Brain pericyte (primary cell): ENCODE measurements at places on chromosomes 7 and 10.

GRCh38 chr7:27121684-27122076, 8.9 kb downstream of the HOXA4 start:
- DNase-seq = no peak

GRCh38 chr10:103812004-103812403, 43.4 kb downstream of the SH3PXD2A start:
- no peak for DNase-seq

DNA sequence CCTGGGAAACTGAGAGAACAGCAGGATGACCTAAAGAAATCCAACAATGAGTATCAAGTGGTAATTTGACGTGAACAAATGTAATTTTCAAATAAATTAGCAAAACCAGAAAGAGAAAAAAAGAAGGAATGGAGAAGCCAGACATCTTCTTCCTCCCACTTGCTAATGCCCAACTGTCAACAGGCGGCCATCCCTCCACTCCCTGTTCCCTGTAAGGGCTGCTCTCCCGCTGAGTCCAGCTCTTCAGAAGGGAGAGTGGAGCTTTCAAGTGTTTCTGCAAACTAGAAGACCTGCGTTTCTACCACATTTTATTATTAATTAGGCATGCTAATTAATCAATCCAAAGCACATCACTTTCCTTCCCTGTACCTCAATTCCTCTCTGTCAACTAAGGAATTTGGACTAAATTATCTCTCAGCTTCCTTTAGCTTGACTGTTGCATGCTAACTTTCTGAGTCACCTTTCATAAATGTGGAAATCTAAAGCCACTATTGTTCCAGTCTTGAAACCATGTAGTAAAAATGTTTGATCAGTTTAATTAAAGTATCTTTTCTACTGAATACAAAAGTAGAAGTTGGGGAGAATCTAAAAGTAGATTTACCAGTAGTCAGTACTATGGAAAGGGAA, 48.4 kb upstream of the CUL1 start:
- no peak for DNase-seq

DNA sequence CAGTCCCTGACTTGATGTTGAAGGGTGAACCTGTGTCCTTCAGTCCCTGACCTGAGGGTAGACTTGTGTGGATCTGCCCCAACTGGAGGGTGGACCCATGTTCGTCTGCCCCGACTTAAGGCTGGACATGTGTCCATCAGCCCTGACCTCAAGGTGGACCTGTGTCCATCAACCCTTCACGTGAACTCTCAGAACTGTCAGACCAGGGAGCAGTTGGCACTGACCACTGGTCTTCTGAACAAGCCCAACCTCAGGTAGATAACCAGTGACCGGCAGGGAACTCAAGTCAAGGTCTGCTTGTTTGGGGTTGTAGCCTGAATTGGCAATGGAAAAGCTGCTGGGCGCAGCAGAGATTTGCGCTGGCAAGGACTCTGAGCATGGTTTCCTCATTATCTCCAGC, 96.5 kb downstream of the ADCY1 start:
- no peak for DNase-seq

DNA sequence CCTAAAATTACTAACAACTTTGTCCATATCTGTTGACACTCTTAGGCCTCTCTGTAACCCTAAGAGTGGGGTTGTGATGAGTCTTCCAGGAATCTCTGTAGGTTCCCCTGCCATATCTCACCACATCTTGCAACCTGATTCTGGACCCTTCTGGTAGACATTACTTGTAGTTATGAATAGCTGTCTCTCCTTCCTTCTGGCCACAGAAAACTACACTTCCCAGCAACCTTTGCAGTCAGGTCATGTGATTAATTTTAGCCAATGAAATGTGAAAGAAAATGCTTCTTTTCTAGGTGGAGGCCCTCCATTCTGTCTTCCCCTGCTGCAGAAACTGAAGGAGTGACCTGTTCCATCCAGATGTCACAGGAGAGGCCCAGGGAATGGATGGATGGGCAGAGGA, 147.6 kb upstream of the AOAH start:
- DNase-seq = no peak

DNA sequence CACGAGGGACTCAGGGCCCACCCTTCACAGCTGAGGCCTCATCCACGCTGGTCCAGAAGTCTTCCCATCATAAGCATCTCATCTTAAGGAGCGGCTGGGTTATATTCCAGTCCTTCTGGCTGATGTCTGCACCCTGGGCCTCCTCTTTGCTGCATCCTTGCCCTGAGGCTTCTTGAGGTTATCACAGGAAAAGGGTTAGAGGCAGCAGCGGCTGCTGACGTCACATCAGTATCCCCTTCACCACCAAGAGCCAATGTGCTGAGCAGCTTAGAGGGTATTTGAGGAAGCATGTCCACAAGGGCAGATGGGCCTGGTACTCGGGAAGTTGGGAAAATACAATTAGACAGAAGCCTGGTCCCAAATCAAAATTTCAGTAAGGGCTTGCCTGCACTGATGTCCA, 125.1 kb downstream of the PLXNA4 start:
- DNase-seq = no peak

GRCh38 chr10:61063901-61064300, 119.9 kb upstream of the RHOBTB1 start:
- DNase-seq = no peak

DNA sequence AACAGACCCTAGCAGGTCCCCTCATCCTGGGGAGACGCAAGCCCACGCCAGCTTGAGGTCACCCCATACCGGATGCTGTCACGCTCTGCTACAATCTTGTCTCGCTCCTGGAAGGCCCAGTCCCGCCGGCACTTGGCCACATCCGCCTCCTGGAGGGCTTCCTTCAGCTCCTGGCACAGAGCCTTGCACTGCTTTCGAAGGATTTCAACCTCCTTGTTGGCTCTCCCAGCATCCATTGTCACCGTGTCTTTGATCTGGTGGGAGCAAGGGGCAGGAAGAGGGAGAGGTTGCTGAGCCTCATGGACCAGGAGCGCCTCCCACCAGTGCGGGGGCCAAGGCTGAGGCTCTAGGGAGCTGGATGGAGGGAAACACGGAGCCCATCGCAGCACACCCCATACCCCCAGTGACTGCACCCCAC, 90.9 kb downstream of the DLG5 start:
- no peak for DNase-seq

- DNase-seq = no peak
Measured at GRCh38 chr7:130070861-130071622, 708 bp downstream of the KLHDC10 start.

- DNase-seq = no peak
Measured at GRCh38 chr10:19835952-19836351, 19.7 kb downstream of the PLXDC2 start.

- no peak for DNase-seq
Measured at GRCh38 chr7:139591550-139592195, 68.2 kb downstream of the CLEC2L start.

- no peak for DNase-seq
Measured at GRCh38 chr7:22255342-22255741, 101.6 kb downstream of the RAPGEF5 start.

GRCh38 chr10:123097039-123097438, 38.7 kb upstream of the HMX3 start:
- DNase-seq = no peak
